ENCODE measurements at places on chromosomes 12 and 14. TPM values are rescaled to one million over a fixed set of nuclear protein-coding genes. Genes with fewer than 3 reads are reported as not detected.
A peak's percentile ranks its signal among the peaks of the same experiment; 100 is the strongest.

- H3K4me1 ChIP-seq = no peaks in the 10 kb centered on the region
- H3K27me3 ChIP-seq = peaks cover 3% of the 10 kb centered on the region
- no peaks in the 10 kb centered on the region for H3K36me3 ChIP-seq
These were observed 105.7 kb downstream of the PDE3A start for GRCh38 chr12:20474016-20474415.

The MANSC1 gene
- 0.50 TPM for total RNA-seq

The EEF1AKMT3 gene
- total RNA-seq = 3.2 TPM

- no peak for DNase-seq
- H3K4me1 ChIP-seq = no peaks in the 10 kb centered on the region
- no peak overlapping the region for H3K27ac ChIP-seq
- H3K36me3 ChIP-seq = peaks cover 17% of the 10 kb centered on the region
- no peaks in the 10 kb centered on the region for H3K27me3 ChIP-seq
These were observed 91.0 kb downstream of the TTLL5 start for GRCh38 chr14:75752086-75752485.

The SLC35F4 gene
- not detected for total RNA-seq

GRCh38 chr12:116202433-116202832 lies 75.1 kb downstream of the MED13L start:
- no peaks in the 10 kb centered on the region for H3K36me3 ChIP-seq
- H3K27me3 ChIP-seq = no peaks in the 10 kb centered on the region
- DNase-seq = no peak
- H3K27ac ChIP-seq = no peak overlapping the region
- H3K4me1 ChIP-seq = peaks cover 51% of the 10 kb centered on the region

The LGR5 gene
- not detected for total RNA-seq

GRCh38 chr12:68349220-68349621 lies 17.1 kb upstream of the MDM1 start:
- H3K27me3 ChIP-seq = no peaks in the 10 kb centered on the region
- H3K27ac ChIP-seq = no peak overlapping the region
- H3K4me1 ChIP-seq = peaks cover 17% of the 10 kb centered on the region

The AJUBA gene
- 2.1 TPM for total RNA-seq

GRCh38 chr14:81247271-81247766 lies 26.6 kb upstream of the GTF2A1 start:
- H3K27me3 ChIP-seq = peaks cover 9% of the 10 kb centered on the region
- DNase-seq = no peak
- H3K4me1 ChIP-seq = no peaks in the 10 kb centered on the region

DNA sequence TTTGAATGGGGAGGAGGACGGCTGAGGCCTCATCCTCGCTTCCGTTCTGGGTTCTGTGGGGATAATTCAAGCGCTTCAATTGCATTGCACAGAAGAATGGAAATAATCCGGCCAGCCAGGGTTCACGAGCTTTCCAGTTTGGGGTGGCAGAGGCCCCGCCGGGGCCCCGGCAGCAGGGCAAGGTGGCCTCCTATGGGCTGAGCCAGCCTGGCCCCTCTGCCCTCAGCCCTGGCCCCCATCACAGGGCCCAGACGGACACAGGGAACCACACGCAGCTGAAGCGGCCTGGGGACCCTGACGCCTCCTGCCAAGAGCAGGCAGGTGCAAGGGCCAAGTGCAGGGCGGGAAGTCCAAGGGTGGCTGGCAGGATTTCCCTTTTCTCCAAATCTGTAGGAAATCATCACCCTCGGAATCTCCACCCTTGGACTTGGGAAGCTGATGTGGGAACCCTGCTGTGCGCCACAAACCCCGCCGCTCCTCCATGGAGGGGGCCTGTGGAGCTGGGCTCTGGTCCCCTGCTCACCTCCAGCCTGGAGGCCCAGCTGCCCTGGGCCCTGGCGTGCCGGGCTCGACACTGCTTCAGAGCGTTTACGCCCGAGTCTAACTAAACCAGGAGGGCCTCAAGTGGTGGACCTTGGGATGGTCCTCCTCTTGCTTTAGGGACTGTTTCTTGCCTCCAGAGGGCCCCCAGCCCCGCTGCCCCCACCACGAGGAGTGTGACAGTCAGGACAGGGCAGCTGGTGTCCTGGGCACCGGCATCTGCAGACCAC lies 78.4 kb downstream of the MOK start:
- H3K27ac ChIP-seq = no peak overlapping the region
- H3K27me3 ChIP-seq = no peaks in the 10 kb centered on the region
- H3K4me1 ChIP-seq = no peaks in the 10 kb centered on the region
- DNase-seq = no peak
- H3K36me3 ChIP-seq = no peaks in the 10 kb centered on the region
- H3K4me3 ChIP-seq = no peak overlapping the region

DNA sequence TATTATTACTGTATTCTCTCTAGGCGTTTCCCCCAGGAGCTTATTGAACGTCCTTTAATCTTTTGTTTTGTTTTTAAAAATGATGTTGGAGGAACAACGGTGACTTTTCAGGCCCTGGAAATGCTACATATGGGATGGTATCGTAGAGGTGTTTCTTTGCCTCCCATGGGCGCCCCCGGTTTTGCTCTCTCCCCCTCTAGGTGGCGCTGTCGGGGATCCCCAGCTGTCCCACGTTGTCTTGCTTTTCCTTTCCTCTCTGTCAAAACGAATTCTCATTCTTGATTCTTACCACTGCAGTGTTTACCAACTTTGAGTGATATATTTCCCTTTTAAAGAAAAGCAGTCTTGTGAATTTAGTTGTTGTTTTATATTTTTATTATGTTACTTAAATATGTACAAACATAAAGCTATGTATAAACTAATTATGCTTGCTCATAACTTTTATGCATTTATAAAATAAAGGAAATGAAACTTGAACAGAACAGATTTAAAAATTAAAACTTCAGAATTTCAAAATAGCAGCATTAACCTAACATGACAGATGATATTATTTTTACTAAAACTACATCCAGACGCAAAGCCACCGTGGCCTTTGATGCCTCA lies 171.9 kb downstream of the RGS6 start:
- H3K4me1 ChIP-seq = no peaks in the 10 kb centered on the region
- no peak overlapping the region for H3K4me3 ChIP-seq
- peak; percentile 64 for DNase-seq
- H3K36me3 ChIP-seq = no peaks in the 10 kb centered on the region

The SFSWAP gene
- 91.6 TPM for total RNA-seq

The USP5 gene
- 91.7 TPM for total RNA-seq

- no peaks in the 10 kb centered on the region for H3K36me3 ChIP-seq
- DNase-seq = no peak
- H3K27me3 ChIP-seq = peaks cover 9% of the 10 kb centered on the region
- no peak overlapping the region for H3K27ac ChIP-seq
These were observed 922 bp downstream of the PTPRR start for GRCh38 chr12:70919597-70920035.

DNA sequence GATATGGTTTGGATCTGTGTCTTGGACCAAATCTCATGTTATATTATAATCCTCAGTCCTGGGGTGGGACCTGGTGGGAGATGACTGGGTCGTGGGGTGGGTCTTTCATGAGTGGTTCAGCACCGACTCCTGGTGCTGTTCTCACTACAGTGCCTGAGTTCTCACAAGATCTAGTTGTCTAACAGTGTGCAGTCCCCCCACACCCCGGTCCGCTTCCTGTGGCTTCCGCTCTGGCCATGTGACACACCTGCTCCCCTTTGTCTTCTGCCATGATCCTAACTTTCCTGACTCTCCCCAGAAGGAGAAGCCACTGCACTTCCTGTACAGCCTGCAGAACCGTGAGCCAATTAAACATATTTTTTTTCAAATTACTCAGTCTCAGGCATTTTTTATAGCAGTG lies 1262.2 kb downstream of the TMEM121 start:
- peaks cover 6% of the 10 kb centered on the region for H3K4me1 ChIP-seq
- no peak for DNase-seq
- no peaks in the 10 kb centered on the region for H3K36me3 ChIP-seq
- H3K27ac ChIP-seq = no peak overlapping the region

The POU6F1 gene
- total RNA-seq = 3.6 TPM

The IAPP gene
- not detected for total RNA-seq
